Stimulated activated CD8-positive, alpha-beta memory T cell treated with anti-CD3 and anti-CD28 coated beads, Interleukin-4, amount 100 ng/mL, for 1 hour (primary cell): ENCODE measurements at places on chromosomes 1 and 21.
A peak's percentile ranks its signal among the peaks of the same experiment; 100 is the strongest.

GRCh38 chr1:74583397-74583796, 71.0 kb upstream of the LRRC53 start:
- DNase-seq = no peak

- no peak for DNase-seq
These were observed 475.4 kb downstream of the PTPRU start for GRCh38 chr1:29711582-29712283.

- DNase-seq = no peak
These were observed 16.9 kb downstream of the SELL start for GRCh38 chr1:169694304-169695075.

DNA sequence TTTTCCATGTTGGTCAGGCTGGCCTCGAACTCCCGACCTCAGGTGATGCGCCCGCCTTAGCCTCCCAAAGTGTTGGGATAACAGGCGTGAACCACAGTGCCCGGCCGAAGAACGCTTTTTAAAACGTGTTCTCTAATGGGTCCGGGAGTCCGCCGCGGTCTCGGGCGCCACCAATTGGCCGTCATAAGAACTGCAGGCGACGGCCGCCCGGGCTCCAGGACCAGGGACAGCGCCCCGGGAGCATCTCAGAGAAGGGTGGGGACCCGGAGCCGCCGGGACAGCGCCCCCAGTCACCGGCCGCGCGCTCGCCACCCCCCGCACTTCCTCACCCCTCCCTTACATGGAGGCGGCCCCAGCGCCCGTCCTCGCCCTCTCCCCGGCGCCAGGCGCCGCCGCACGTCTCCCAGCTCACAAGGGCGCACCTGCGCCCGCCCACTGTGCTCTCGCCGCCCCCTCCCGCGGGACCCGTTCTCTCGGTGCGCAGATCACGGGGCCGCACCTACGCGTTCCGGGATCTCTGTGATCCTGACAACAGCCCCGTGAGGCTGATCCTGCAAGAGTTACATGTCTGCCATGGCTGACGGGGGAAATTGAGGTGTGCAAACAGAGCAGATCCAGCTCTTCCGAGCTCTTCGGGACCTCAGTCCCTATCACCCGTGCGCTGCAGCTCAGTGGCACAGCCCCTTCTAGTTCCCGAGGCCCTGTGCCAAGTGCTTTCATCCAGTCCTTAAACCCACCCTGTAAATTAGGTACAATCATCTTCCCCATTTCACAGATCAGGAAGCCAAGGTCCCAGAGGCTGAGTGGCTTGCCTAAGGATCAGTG, 9.8 kb downstream of the RAP1GAP start:
- peak; percentile 61 for DNase-seq

DNA sequence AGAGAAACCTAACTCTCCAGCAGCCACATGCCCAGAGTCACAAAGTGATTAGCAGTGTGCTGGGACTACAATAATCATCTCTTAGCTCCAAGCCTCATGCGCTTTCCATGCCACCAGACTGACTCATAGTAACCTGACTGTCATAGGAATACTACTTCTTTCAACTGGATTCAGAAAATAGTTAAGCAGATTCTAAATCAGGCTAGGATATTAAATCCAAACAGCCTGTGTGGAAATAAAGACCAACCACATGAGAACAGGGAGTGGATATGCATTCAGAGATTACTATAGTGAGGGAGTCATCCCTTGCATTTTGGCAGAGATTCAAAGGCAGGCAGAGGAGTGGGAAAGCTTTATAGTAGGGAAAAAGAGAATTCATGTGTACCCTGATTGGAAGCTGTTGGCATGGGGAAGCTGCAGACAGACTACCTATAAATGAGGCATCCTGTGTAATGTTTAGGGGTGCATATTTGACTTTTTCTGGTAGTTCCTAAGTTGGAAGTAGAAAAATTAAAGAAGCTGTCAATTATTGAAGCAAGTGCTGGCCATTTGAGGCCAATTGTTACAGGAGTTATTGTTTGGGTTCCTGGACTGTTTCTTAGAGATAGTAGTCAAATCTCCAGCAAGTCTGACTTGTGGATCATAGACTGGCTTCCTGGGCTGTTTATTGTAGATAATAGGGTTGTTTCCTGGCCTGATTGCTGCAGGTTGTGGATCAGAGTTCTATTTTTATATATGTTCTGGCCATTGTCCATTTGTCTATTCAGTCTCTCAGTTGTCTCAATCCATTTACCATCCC, 31.7 kb upstream of the DNAH14 start:
- DNase-seq = no peak
